ENCODE measurements at places on chromosomes 5 and 9.

DNA sequence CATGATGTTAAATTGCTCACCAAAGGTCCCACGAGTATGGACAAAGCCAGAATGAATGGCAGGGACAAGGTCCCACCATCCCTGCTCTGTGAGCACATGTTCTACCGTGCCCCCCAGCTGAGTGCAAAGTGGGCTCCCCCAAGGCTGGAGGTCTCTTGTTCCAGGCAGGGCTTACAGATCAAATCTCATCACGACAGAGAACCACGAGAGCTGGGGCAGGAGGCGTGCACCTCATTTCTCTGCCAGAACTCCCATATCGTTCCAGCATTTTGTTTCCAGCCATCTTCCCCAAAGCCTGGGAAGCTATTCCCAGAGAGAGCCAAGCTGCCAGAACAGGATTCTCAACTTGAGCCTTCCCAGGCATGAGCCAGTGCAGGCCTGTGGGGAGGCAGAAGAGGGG lies 108.5 kb downstream of the ZNF354C start:
- no peak for DNase-seq

GRCh38 chr9:104682642-104683041 lies 11.7 kb upstream of the OR13D1 start:
- no peak for DNase-seq

DNA sequence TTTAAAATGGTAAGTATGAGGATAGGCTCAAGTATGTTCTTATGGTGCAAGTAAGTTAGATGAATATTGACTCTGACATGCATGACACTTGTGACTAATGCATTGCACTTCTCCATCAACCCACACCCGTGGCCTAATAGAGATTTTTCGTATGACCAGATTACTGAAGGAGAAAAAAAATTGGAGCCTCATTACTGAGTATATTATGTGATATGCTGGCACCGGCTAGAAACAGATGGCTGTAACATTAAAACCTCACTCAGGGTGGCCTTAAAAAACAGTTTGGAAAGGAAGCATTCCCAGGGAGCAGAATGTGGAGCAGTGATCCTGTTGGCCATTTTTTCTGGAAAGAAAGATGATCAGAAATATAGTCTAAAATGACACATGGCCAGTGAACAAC lies 766.4 kb downstream of the PRELID2 start:
- no peak for DNase-seq

GRCh38 chr9:86275962-86276361 lies 6.4 kb downstream of the ISCA1 start:
- DNase-seq = no peak

GRCh38 chr9:114348261-114348905 lies 18.7 kb downstream of the ORM2 start:
- DNase-seq = no peak
